ENCODE measurements at places on chromosomes 6 and 20. TPM values are rescaled to one million over a fixed set of nuclear protein-coding genes. Genes with fewer than 3 reads are reported as not detected.

DNA sequence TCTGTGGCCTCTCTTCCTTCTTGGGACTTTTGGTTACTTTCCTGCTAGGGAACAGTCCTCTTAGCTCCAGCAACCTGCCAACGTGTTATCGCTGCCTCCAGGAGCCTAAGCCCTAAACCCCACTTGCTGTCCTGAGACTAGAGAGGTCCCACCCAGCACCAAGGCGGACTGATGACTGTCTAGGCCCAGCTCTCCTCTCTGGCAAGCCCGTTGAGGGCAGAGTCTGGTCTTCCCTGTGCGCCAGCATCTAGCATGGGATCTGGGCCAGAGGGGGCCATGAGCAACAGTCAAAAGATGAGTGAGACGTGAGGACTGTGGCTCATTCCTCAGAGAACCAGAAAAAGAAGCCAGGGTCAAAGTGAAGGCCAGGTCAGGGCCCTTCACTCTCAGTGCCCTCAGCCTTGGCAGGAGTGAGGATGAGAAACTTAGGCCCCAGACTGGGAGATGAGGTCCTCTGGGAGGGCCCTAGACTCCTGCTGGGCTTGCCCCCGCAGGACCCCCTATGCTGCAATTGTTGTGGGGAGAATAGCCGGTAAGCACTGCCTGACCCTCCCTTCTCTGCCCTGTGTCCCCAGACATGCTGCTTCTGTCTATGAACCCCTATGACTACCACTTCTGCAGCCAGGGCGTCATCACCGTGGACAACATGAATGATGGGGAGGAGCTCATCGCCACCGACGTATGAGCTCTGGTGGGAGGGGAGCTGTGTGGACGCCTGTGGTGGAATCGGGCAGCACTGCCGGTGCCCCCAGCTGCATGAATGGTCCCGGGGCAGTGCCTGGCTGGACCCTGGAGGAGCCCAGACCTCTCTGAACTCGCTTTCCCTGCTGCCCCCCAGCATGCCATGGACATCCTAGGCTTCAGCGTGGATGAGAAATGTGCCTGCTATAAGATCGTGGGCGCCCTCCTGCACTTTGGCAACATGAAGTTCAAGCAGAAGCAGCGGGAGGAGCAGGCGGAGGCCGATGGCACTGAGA lies 30.9 kb downstream of the MYH7B start:
- no peak overlapping the region for H3K4me3 ChIP-seq
- peak overlapping the region; percentile 49 for H3K27ac ChIP-seq
- H3K4me1 ChIP-seq = no peaks in the 10 kb centered on the region
- no peaks in the 10 kb centered on the region for H3K27me3 ChIP-seq

GRCh38 chr6:160030103-160030502 lies 61.2 kb downstream of the IGF2R start:
- H3K4me3 ChIP-seq = no peak overlapping the region
- peak; percentile 87 for DNase-seq
- peak overlapping the region; percentile 85 for H3K27ac ChIP-seq
- H3K36me3 ChIP-seq = peaks cover 38% of the 10 kb centered on the region

GRCh38 chr6:116929825-116930224 lies 52.8 kb downstream of the RFX6 start:
- no peak overlapping the region for H3K4me3 ChIP-seq
- DNase-seq = no peak
- H3K4me1 ChIP-seq = peaks cover 5% of the 10 kb centered on the region
- H3K27me3 ChIP-seq = no peaks in the 10 kb centered on the region
- H3K36me3 ChIP-seq = no peaks in the 10 kb centered on the region
- H3K27ac ChIP-seq = no peak overlapping the region

The KIFC1 gene
- 69.2 TPM for total RNA-seq

The SLC12A5 gene
- 7.6 TPM for total RNA-seq

DNA sequence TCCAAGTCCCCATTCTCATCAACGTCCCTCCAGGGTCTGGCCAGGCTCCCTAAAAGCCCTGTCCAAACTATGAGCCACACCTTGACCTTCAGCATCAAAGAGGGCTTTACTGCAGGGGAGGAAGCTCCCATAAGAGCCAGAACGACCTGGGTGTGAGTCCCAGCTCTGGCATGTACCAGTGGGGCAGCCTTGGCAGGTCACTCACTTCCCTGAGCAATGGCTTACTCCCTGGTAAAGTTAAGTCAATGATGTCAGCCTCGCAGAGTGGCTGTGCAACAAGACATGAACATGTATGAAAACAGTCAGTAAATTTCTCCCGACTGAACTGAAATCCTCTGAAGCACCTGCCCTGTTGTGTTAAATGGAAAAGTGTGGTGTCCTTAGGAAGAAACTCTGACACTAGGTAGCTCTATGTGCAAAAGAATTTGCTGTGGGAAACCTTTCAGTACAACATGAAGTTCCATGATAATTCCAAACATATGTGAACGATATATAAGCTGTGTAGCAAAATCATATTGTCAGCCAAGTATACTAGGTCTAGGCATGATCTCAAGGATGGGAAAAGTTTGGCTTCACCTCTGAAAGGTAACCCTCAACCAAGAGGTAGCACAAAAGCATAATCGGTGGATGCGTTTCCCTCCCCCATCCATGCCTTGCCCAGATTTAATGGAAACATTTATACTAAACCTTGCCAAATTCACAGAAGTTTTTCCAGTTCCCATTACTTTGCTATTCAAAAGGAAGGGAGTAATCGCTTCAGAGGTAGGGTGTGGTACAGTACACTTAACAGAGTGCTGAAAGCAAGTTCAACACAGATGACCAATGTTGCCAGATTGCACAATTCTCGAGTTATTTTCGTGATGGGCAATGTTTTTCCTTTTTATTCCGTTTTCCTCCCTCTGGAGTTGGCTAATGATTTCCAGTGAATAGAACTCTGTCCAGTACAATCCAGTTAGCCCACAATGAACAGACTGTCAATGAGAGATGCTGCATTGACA lies 49.0 kb upstream of the RANBP9 start:
- peak; percentile 87 for DNase-seq
- no peaks in the 10 kb centered on the region for H3K4me1 ChIP-seq
- H3K36me3 ChIP-seq = no peaks in the 10 kb centered on the region
- no peak overlapping the region for H3K4me3 ChIP-seq
- no peak overlapping the region for H3K27ac ChIP-seq
- H3K27me3 ChIP-seq = no peaks in the 10 kb centered on the region

- no peak for DNase-seq
- no peaks in the 10 kb centered on the region for H3K36me3 ChIP-seq
- H3K4me1 ChIP-seq = peaks cover 7% of the 10 kb centered on the region
- H3K4me3 ChIP-seq = no peak overlapping the region
- no peaks in the 10 kb centered on the region for H3K27me3 ChIP-seq
Measured at GRCh38 chr6:118122161-118122725, 215.2 kb downstream of the SLC35F1 start.

DNA sequence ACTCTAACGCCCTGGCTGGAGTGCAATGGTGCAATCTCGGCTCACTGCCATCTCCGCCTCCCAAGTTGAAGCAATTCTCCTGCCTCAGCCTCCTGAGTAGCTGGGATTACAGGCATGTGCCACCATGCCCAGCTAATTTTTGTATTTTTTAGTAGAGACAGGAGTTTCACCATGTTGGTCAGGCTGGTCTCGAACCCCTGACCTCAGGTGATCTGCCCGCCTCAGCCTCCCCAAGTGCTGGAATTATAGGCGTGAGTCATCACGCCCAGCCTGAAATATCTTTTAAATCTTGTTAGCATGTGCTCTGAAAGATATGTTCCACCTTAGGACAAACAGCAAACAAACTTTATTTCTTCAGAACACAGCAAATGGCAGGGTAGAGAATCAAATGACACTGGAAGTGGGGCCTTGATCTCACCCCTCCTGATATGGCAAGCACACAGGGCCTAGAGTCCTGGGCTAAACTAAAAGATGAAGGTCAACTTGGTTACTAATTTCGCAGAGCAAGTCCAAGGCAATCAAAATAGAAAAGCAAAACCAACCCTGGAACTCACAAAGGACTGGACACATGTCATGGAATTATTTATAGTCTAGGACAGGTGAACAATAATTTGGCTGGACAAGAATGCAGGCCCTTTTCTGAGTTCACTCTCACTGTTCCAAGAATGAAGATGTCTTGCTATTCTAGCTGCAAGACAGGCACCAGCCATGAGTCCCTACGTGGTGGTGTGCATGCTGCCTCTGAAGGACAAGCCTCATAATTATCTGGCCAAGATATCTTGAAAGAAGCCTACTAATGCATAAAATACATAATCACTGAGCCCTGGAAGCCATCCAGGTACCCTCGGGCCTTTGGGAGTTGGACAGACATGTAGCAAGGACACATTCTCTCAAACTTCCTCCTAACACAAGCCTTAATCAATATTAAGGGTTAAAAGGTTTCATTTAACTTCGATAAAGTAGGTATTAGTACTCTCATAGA lies 35.6 kb downstream of the B4GALT5 start:
- H3K4me1 ChIP-seq = peaks cover 8% of the 10 kb centered on the region
- peak overlapping the region; percentile 51 for H3K27ac ChIP-seq

DNA sequence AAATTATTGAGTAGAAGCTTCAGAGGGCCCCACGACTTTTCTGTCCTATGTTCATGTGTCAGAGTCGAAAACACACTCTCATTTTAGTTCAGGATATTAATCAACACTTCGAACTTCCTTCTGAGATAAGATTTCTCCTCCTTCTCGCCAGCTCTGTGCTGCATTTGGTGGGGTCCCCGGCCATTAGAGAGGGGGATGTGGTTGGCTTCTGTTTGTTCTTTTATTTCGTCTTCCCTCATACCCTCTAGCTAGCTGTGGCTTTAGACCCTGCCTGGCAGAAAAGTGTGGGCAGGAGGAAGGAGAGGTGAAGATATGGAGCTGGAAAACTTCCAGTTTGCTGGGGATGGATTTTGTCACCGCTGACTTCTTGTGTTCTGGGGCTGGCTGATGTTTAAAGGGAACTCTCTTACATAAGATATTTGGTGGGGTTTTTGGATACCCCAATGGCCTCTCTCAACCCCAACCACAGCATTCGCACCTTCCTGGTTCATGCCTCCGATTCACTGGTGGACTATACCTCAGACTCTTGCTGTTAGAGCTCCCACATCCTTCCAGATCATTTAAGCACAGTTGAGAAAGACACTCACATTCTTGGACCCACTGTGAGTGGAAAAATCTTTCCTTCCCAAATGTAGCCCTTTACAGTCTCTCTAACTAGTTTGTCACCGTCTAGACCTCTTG lies 30.7 kb upstream of the TMX4 start:
- no peak overlapping the region for H3K27ac ChIP-seq
- DNase-seq = peak; percentile 64
- no peaks in the 10 kb centered on the region for H3K27me3 ChIP-seq
- H3K4me1 ChIP-seq = no peaks in the 10 kb centered on the region
- no peak overlapping the region for H3K4me3 ChIP-seq

DNA sequence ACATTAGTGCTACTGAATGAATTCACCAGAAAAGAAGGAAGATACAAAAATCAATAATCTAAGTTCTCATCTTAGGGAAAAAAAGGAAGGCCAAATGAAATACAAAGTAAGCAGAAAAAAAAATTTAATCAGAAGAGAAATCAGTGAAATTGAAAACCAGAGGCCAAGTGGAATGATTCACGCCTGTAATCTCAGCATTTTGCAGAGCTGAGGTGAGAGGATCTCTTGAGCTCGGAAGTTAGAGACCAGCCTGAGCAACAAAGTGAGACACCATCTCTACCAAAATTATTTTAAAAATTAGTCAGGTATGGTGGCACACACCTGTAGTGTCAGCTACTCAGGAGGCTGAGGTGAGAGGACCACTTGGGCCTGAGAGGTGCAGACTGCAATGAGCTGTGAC lies 21.2 kb upstream of the ASF1A start:
- H3K27ac ChIP-seq = no peak overlapping the region
- H3K27me3 ChIP-seq = no peaks in the 10 kb centered on the region
- no peaks in the 10 kb centered on the region for H3K4me1 ChIP-seq
- H3K36me3 ChIP-seq = no peaks in the 10 kb centered on the region
- no peak overlapping the region for H3K4me3 ChIP-seq
- DNase-seq = peak; percentile 33

DNA sequence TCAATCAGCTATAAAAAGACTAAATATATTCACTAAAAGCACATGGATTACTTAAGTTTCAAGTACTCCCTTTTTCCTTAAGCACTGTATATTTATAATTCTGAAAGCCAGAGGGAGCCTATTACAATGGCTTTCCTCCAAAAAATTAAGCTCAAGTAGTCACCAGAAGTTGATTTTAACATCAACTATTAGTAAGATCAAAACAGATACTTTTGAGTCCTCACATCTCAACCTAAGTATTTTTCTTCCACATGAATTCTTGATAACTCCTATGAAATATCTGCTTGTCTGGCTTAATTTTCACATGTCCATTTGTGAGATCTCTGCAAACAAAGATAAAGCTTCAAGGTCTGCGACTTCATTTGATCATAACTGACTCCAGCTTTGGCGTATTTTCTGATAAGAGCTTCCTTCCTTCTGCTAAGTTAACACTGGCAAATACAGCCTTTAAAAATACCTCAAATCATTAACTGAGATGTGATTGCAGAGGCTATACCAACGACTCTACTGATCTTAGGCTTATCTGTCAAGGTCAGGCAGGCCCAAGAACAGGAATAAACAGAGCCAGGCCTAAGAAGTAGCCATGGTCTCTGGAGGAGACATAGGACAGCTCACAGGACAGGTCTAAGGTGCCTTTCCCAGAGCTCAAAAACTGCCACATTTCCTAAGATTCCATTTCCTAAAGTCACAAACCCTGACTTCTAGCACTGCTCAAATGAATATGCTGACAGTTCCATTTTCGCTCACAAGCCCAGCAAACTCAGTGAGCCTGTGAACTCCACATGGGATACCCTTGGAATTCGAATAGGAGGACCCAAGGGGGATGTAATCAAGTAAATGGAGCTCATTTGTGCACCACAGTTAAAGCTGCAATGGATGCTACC lies 10.0 kb downstream of the SNX5 start:
- H3K4me3 ChIP-seq = no peak overlapping the region
- H3K36me3 ChIP-seq = peaks cover 15% of the 10 kb centered on the region
- H3K27me3 ChIP-seq = no peaks in the 10 kb centered on the region
- DNase-seq = no peak
- H3K4me1 ChIP-seq = peaks cover 24% of the 10 kb centered on the region

The SLC17A9 gene
- 2.5 TPM for total RNA-seq

GRCh38 chr6:161359618-161359945 lies 85.7 kb upstream of the AGPAT4 start:
- H3K4me3 ChIP-seq = no peak overlapping the region
- H3K36me3 ChIP-seq = no peaks in the 10 kb centered on the region
- H3K27ac ChIP-seq = no peak overlapping the region
- DNase-seq = no peak
- H3K4me1 ChIP-seq = no peaks in the 10 kb centered on the region

The PKIB gene
- 69.1 TPM for total RNA-seq

GRCh38 chr6:115663681-115664080 lies 397.0 kb downstream of the FRK start:
- no peak overlapping the region for H3K4me3 ChIP-seq
- no peak for DNase-seq

GRCh38 chr20:60334911-60335310 lies 376.7 kb downstream of the CDH26 start:
- no peaks in the 10 kb centered on the region for H3K4me1 ChIP-seq
- no peak for DNase-seq
- H3K36me3 ChIP-seq = no peaks in the 10 kb centered on the region
- no peak overlapping the region for H3K27ac ChIP-seq
- no peaks in the 10 kb centered on the region for H3K27me3 ChIP-seq
- no peak overlapping the region for H3K4me3 ChIP-seq

- DNase-seq = no peak
- no peaks in the 10 kb centered on the region for H3K36me3 ChIP-seq
- no peak overlapping the region for H3K4me3 ChIP-seq
- H3K27me3 ChIP-seq = no peaks in the 10 kb centered on the region
- peaks cover 5% of the 10 kb centered on the region for H3K4me1 ChIP-seq
- H3K27ac ChIP-seq = no peak overlapping the region
Measured at GRCh38 chr6:6715465-6715864, 126.9 kb downstream of the LY86 start.

Data from cardiac muscle cell (in vitro differentiated cells and primary cell).